ENCODE measurements at places on chromosomes 13 and 19.

DNA sequence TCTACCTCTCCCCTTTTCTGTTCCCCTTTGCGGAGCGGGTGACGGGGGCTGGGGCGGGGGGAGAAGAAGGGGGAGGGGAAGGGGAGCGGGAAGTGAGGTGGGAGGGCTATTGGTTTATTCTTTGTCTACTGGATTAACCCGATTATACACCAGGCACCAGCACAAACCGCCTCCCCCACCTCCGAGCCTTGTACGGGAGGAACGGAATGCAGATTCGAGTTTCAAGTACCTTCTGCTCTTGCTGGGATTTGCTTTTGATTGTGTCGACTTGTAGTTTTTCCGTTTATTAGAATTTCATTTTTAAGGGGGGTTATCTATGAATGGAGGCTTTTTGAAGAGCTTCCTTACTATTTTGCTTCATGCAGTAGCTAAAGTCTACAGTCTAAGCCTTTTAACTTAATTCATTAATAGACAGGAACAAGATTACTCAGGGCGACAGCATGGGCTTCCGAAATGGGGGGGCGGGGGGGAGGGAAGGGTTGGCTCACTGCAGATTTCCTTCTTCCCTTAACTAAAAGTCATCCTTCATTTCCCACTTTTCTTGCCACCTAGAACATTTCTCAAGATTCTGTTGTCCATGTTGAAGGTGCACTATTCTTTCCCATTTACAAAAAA is 937 bp upstream of the SPRY2 start:
- peak; percentile 42 for DNase-seq

- DNase-seq = no peak
Observed at GRCh38 chr13:108828086-108828815, 198.8 kb downstream of the MYO16 start.

GRCh38 chr13:60019119-60019993 is 144.4 kb downstream of the DIAPH3 start:
- DNase-seq = no peak

DNA sequence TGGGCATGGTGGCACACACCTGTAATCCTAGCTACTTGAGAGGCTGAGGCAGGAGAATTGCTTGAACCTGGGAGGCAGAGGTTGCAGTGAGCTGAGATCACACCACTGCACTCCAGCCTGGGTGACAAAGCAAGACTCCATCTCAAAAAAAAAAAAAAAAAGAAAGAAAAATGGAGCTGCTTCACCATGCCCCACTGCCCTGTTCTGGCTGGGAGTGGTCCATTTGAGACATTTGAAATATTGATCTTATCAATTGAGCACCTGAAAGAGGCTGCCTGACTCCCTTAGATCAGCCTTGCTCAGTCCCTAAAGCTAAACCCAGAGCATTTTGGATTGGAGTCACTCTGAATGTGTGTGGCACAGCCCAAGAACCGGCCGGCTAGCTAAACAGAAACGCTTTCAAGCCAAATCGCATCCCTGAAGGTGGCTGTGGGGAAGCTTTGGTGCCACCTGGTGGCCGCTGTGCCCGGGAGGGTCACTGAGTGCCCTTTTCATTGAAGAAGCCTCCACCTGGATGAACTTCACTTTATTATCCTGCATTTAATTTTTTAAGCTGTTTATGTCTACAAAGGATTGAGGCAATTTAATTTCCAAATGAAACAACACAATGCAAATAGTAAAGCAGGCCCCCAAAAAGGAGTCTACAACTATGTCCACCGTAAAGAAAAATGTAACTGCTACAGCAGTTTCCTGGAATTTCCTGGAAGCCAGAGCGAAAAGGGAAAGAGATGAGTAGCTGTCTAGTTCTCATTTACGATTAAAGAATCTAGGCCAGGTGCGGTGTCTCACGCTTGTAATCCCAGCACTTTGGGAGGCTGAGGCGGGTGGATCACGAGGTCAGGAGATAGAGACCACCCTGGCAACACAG is 53.1 kb upstream of the SERPINE3 start:
- peak; percentile 52 for DNase-seq

- DNase-seq = no peak
Observed at GRCh38 chr19:34155686-34156085, 16.6 kb upstream of the LSM14A start.

DNA sequence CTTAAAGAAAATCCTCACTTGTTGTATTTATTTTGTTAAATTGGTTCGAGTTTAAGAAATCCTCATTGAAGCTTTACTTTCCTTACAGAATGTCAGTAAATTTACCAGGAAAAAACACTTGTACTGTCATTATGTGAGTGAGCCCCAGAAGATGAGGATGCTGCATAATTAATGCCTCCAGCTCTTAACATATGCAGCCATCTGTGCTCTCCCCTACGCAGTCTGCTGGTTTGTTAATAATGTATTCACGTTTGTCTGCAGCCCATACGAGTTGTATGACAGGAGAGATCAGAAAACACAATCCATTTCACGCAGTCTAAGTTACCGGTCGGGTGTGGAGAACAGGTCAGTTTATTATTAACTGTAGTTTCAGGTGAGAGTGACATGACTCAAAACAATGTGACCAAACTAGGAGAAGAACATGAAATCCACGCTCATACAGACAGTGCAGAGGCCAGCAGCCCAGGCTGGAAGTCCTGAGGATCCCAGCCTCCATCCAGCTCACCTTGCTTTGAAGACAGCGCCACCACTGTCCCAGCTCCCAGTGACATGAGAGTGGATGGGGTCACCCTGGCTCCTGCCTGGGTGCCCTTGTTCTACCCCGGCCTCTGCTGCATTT is 19.8 kb upstream of the ATP11A start:
- no peak for DNase-seq

DNA sequence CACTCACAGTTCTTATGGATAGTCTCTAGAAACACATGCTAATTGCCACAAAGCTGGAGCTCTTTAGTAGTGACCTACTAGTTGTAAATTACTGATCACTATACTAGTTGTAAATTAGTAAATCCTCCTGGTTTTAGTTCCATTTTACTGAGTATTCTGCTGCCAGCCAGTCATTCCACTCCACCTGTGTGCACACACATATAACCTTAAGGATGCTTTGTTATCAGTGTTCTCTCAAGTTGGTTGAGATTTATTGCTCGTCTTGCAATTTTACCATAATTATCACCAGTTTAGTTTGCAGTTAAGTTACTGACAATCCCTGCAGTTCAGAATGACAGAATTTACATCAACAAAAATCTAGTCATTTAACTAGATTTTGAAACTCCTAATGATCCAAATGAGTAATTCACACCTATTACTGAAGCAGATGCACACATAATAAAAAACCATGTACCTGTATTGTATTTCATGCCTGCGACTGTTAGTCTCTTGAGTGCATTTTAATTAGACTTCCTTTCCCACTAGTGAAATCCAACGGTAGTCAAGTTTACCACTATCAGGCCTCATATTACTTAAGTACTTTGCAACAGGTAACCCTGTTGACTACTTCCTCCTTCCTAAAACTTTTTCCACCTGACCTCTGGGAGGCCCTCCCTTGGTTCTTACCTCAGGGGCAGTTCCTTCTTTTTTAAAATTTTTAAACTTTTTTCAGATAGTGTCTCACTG is 7.6 kb downstream of the TPT1 start:
- DNase-seq = no peak

DNA sequence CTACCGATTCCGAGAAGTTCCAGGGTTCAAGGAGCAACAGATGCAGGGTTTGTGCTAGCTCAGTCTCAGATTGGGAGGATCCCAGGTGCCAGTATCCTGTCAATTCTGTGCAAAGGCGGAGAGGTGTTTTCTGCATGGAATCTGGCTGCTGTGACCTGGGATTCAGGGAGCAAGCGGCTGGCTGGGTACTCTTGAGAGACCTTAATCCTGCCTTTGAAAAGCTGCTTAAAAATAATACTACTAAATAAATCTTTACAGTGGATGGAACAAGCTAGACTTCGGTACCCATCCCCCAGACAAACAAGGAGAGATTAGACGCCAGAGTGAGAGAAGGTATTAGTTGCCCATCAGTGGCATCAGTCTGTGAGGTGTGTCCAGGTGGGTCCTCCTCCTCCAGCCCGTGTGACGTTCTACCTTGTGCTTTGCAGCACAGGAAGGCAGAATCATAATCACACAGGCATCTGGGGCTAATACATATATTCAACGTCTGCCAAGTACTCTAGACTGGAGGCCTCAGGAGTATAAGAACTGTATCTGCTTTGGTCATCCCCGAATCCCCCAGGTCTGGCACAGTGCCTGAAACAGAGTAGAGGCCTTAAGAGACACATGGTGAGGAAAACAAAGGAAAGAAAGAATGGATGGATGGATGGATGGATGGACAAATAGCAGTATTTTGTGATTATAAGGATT is 230.6 kb downstream of the ZNF536 start:
- DNase-seq = no peak

DNA sequence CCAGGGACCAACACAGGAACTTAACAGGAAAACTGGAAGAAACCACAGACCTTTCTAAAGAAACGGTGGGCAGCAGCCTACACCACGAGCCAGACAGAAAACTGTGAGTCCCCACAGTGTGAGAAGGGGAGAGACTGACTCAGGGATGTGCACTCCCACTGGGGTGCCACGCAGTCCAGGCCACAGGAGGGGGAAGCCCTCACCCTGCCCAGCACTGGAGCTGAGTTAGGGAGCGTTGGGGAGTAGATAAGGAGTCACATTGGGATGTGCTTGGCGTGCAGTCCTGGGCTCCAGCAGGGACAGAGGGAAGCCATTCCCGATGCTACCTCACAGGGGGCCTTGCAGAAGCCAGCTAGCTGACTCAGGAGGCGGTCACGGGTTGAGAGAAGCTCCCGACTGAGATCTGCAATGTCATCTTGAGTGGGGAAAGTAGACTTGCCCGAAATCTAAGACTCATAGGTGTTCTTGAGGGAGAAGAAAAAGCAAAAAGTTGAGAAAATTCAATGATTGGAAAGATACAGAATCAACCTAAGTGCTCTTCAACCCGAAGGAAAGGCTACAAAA is 17.3 kb downstream of the SIGLEC8 start:
- no peak for DNase-seq

- DNase-seq = no peak
Observed at GRCh38 chr19:40442328-40443130, 1.6 kb downstream of the SERTAD3 start.

- DNase-seq = no peak
Observed at GRCh38 chr19:2449019-2449418, 7.7 kb downstream of the LMNB2 start.

GRCh38 chr19:38693380-38694223 is 46.2 kb downstream of the ACTN4 start:
- no peak for DNase-seq

DNA sequence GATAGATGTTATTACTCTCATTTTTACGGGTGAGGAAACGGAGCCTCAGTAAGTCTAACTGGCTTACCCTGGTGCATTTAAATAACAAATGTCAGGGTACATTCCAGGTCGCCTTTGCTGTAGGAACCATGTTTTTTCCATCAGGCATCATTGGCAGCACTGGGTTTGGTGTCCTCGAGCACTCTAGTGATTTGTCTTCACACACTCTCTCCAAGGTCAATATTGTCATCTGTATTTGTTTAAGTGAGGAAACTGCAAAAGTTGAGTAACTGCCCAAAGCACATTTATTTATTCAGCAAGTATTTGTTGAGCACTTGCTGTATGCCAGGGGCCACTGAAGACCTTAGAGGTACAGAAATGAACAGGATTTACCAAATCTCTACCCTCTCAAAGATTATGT is 78.6 kb downstream of the DCT start:
- no peak for DNase-seq

DNA sequence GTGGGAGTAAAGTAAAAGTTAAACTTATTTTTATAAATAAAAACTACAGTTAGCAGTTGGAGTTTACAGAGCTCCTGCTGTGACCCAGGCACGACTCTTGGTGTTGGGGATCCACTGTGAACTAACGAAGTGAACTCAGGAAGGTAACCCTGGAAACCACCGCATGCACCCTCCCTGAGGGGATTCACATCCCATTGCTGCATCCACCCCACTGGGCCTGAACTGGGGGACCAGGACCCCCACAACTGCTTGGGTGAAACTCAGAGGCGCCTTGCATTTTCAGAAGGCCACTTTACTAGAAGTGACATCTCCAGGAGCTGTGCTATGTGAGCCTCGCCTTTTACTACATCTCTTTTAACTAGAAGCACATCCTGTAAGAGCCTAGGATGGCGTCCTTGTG is 166.4 kb downstream of the TEX29 start:
- DNase-seq = no peak

DNA sequence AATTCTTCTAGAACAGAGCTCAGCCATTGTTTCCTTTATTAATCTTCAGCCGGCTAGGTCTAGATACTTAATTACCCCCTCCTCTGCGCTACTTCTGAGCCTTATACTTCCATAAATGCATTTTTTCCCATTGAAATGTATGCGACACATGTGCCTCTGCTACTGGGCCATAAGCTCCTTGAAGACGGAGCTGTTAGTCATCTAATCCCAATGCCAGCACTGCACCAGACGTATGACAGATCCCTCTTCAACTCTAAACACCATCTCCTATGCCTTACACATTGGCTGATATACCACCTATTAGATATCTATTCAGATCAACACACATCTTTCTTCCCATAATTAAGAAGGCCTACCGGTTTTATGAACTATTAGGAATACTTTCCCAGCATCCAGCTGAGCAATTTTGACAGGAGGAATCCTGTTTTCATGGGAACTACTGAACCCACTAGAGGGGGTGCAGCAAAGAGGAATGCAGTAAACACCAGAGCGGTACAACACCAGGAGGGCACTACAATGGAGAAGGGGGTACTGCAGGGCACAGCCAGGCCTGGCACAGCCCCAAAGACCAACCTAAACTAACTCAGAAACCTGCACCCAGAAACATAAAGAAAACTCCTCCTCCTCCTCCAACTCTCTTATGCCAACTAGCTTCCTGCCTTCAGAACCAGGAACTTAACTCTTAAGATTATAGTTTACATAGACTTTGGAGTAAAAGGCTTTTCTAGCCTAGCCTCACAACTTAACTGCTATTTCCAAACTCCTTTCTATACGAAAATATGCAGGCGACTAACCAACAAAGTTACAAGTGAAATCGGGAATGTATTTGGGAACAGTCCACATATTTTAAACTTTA is 18.7 kb downstream of the STK24 start:
- DNase-seq = no peak

- DNase-seq = no peak
Observed at GRCh38 chr13:42068886-42069285, 20.4 kb downstream of the DGKH start.

DNA sequence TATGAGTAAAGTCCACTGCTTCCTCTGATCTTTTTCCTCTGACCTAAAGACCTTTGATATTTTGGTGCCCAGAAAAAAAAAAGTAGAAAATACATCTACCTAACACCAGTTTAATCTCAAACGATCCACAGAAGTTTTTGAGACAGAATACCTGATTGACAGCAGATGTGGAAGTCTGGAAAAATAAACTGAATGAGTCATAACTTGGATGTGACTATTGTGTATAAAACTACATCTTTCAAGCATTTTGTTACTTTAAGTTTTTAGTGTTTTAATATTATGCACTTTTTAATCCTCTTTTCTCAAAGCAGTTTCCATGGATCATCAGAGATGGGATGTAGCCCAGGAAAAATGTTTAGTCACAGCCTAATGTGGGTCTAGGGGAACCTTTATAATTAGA is 216.1 kb downstream of the SLITRK1 start:
- DNase-seq = no peak
